ENCODE measurements at places on chromosomes 11 and 22.

DNA sequence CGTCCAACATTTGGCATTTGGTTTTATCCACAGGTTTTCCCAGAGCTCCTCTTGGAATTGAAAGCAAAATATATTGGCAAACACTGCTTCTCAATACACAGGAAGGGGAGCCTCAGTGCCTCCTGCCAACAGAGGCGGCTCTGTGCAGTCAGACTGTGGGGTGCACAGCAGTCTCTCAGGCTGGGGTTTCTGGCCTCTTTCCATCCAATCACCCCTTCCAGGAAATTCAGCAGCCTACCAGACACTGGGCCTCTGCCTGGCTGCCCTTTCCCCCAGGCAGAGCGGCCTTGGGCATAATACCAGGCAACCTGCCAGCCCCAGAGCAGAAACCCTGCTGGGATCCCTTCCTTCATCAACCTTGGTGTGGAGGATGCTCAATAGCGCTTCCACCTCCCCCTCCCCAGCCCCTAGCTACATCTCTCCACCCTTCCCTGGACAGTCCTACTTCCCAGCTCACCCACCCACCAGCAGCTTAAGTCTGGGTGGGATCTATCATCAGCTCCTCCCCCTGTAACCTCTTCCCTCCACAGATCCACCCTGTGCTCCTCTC lies 17.8 kb upstream of the RAPSN start:
- no peak for DNase-seq

GRCh38 chr22:41557401-41558240 lies 3.2 kb upstream of the CSDC2 start:
- DNase-seq = no peak

DNA sequence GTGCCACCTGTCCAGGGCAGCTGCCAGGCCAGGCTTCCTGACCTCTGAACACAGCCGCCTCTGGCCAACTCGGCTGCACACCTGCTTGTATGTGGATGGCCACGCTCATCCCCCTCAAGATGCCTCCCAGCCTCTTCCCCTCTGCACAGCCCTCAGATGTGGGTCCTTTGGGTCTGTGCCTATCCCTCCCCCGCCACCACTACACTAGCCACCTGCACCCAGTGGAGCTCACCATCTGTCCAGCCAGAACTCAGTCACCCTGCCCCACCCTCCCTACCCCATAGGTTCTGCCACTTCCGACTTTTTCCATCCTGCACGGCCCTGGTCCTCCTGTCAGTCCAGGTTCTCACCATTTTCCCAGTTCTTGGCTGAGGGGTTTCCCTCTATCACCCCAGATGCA lies 44.6 kb downstream of the PHF21B start:
- DNase-seq = no peak

DNA sequence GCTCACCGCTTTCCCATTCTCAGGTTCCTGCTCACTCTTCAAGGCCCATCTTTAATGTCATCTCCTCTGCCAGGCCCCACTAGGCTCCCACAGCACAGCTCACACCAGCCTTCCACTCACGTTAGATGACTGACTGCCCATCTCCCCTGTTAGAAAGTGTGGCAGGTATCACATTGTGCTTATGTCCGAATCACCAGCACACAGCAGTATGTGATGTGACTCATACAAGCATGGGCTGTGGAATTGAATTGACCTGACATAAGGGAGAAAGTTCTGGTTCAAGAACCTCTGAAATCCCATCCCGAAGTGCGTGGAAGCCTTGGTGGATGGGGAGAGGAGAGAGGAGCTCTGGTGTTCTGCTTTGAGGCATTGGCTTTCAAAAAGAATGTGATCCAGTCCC lies 6.5 kb downstream of the VSTM5 start:
- DNase-seq = no peak

DNA sequence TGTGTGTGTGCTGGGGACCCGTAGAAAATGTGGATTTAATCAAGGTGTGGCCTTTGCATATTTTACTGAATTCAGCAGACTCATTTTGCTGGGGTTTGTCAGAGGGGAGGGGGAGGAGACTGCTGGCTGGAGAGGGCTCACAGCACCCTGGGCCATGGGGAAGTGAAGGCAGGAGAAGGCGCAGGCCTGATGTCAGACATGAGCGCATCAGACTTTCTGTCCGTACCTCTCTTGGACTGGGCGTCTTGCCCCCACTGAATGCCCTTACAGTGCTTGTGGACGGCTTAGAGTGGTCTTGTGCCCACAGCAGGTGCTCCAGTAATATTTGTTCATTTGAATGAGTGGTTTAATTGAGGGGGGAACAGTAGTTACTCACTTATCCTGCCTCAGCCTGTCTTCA lies 75.2 kb downstream of the TEAD1 start:
- DNase-seq = no peak

- no peak for DNase-seq
Observed at GRCh38 chr11:108436594-108436993, 30.7 kb downstream of the C11orf65 start.

DNA sequence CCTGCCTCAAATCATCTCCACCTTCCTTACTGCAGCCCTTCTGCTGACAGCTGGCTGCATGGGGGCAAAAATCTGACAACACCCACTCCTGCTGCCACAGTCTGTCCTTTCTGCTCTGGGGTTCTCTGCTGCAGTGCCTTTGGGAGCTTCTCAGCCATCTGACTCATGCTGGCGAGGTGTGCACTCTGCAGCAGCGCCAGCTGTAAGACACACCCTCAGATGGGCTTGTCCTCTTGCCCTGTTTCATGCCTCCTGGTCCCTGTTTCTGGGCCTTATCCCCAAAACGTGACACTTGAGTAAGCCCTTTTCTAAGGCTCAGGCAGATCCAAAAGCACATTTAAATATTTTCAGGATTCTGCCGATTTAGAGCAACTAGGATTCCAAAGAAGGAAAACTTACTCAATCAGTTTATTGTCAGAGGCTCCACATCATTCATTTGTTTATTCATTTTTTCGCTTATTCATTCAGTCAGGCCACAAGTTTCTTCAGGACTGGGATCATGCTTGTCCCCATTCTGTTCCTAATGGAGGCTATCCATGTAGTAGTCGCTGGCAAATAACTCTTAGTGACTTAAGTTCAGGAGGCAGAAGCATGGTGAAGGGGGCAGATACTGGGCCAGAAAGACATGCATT lies 60.2 kb downstream of the SMIM38 start:
- no peak for DNase-seq

GRCh38 chr11:2366276-2366675 lies 10.8 kb upstream of the CD81 start:
- no peak for DNase-seq

- no peak for DNase-seq
Observed at GRCh38 chr11:82521427-82521826, 212.2 kb downstream of the FAM181B start.

DNA sequence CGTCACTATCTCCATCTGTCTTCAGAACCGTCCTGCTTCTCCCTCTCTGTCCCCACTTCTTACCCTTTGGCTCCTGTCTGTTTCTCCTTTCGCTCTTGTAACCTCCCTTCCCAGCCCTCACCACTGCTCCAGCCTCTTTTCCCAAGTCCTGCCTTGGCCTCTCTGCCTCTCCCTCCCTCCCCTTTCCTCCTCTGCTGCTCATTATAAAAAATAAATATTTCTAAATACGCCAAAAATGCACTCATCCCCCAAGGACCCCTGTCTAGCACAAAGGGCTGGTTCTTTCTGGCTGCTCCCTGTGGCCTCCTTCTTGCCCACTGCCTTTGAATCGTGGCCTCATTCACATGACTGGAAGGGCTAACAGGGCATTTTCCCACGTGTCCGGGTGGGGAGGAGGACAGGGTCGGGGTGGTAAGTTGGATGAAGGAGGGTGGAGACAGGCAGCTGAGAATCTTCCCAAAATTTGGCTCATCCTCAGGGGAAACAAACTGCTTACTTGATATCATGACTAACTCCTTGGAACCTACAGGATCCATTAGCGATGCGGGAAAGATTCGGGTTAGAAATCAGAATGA lies 26.4 kb upstream of the OAF start:
- no peak for DNase-seq

DNA sequence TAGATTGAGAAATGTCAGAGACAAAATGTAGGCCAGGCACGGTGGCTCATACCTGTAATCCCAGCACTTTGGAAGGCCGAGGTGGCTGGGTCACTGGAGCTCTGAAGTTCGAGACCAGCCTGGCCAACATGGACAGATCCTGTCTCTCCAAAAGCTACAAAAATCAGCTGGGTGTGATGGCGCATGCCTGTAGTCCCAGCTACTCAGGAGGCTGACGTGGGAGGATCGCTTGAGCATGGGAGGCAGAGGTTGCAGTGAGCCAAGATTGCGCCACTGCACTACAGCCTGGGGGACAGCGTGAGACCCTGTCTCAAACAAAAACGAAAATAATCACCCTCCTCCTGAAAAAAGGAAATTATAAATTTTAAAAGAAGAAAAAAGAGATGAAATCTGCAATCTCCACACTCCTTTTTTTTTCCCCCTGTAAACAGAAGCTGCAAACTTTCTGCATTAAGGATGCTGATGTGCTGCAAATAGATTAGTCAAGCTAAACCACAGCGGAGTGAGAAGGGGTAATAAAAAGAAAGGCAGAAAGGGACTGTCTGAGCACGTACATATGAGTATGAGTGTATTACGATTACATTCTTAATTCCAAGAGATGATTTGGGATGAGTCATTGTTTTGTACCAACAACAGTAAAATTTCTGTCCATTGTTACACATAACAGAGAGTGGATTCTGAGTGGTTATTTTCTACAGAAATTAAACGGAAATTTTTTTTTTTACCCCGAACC lies 87.3 kb downstream of the SIK3 start:
- no peak for DNase-seq

DNA sequence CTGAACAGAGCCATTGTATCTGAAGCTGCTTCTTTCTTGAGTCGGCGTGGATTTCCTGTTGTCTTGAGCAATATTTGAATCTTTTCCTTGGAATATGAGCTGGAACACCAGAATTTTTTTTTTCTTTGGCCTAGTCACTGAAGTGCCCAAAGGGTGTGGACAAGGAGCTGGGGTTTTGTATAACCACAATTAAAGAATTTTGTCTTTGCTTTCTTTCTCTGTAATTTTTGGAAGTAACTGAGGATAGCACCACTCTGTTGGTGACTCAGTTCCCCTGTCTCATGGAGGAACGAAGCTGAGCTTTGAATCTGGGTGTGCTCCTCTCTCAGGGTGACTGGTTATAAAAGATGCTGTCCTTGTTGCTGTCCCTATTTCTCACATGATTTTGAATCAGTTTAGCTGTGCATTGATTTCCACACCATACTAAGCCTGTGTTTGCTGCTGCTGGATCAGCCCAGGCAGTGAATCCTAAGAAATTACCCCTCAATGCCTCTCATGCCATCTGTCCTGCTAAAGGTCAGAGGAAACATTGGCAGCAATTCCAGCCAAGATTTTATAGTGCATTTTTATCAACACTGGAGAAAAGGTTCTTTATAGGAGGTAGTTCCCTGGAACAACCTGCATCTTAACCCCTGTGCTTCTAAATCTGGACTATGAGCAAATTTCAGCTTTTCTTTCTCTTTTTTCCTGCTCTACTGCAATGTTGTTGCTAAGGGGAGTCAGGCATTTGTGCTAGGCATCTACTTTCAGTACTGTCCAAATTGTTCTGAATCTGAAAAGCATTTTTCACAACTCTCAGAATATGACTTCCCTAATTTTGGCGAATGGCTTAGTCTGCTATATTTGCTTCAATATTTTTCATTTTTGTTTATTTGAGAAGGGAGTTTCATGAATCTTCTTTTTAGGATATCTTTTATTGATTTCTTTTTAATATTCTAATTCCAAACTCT lies 540.8 kb downstream of the SOX6 start:
- DNase-seq = no peak

- DNase-seq = no peak
Observed at GRCh38 chr22:19870153-19871022, 15.7 kb upstream of the GNB1L start.

DNA sequence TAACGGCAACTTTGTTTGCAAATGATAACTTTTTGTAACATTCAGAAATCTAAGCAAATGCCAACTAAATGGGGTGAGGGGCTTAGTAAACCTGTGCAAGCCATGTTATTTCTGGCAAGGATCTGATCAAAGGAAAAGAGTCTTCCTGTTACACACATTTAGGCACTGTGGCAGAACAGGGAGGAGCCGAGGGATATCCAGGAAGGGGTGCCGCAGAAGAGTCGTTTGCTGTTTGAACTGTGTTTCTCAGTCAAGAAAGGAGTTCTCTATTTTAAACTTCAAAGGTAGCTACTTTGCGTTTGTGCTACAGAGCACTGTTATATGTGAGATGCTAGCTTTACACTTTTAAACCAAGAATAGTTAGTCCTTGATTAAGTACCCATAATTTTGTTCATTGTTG lies 175.5 kb downstream of the ETS1 start:
- peak; percentile 46 for DNase-seq

DNA sequence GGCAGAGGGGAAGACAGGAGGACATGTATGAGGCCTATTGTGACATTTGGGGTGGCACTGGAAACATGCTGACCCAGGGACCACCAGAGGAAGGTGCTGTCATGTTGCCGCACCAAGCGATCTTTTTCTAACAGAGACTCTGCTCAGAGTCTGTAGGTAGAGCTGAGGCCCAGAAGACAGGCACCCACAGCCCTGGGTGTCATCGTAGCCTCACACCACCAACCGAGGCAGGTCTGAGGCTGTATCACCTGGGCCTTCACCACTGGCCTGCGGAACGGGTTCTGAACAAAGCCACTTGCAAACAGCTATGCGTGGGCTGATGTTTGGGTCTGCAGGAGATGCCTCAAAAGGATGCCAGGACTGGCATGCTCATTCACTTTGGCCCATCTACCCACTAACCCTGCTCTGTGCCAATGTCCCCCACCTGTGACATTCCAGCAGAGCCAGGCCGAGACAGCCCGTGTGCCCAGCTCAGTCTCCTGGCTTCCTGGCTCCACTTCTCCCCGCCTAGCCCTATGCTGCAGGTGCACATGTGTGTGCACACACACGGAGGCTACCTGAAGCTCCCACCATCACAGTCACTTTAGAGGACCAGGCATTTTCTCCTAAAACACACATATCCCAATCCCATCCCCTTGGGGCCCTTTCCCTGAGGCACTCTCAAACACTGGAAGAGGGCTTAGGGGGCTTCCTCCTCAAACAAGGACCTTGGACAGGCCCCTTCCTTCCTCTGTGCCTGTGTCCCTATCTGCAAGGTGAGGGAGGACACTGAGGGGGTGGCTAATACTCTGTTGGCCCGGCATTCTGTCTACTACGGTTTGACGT lies 3.6 kb downstream of the TRIM29 start:
- no peak for DNase-seq

DNA sequence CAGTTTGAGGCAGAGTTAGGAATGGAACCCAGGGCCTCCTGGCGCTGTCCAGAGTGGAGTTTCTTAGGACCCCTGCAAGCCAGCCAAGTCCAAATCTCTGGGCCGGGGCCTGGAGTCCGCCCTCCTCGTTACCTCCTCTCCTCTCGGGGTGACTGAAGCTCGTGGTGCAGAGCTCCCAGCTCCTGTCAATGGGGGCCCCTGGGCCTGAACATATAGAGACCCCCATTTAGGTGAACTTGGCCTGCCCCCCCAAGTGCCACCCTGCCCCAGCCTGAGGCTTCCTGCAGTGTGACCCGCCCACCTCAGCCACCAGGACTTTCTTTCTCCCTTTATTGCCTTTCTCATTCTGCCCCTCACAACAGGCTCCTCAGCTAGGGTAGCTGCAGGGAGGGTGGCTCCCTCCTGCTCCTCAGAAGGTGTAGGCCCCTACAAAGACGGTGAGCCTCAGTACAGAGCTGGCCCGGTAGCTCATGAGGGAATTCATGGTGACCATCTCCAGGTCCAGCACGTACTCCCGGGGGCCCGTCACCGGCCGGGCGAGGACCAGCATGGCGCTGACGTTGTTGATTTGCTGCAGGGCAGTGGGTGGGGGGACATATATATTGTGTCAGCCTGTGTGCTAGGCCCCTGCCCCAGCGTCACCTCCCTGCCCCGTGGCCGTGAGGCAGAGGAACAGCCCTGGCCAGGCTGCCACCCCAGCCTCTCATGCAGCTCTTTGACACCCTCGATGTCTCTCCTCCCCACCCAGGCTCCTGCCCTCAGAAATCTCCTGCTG lies 5.9 kb downstream of the EFEMP2 start:
- DNase-seq = no peak

GRCh38 chr11:70836071-70836470 lies 416.3 kb downstream of the SHANK2 start:
- no peak for DNase-seq

Data from naive thymus-derived CD4-positive, alpha-beta T cell (primary cell).